ENCODE measurements at places on chromosomes 5 and 9. TPM values are rescaled to one million over a fixed set of nuclear protein-coding genes. Genes with fewer than 3 reads are reported as not detected.

Gene SLC1A3
- total RNA-seq: 12.2 TPM

Gene ARSI
- total RNA-seq: 12.7 TPM

Gene SHOC1
- total RNA-seq: not detected

Gene CENPK
- 10.5 TPM for total RNA-seq

Gene IFNA13
- not detected for total RNA-seq

Gene ANKRD34B
- not detected for total RNA-seq

Gene BARHL1
- not detected for total RNA-seq

Gene OTULINL
- total RNA-seq: 0.78 TPM

Gene GRIA1
- total RNA-seq: 1.3 TPM

Gene PCDHGB1
- 0.23 TPM for total RNA-seq

Gene FBLL1
- 1.7 TPM for total RNA-seq

Gene SLC45A2
- total RNA-seq: not detected

Gene SLC34A3
- total RNA-seq: not detected

Gene SPATA31C1
- total RNA-seq: not detected
